ENCODE measurements at places on chromosomes 1 and 21. TPM values are rescaled to one million over a fixed set of nuclear protein-coding genes. Genes with fewer than 3 reads are reported as not detected.

The NR0B2 gene
- 7.2 TPM for total RNA-seq

The NHLH1 gene
- 0.48 TPM for total RNA-seq

The PCBP3 gene
- 5.5 TPM for total RNA-seq

The ASTN1 gene
- total RNA-seq, result 1.8 TPM

The MCOLN3 gene
- 7.2 TPM for total RNA-seq

The DUSP12 gene
- total RNA-seq, result 34.0 TPM

The CHRM3 gene
- total RNA-seq, result 2.4 TPM

The WNT3A gene
- total RNA-seq, result 0.21 TPM

The TMEM240 gene
- 3.1 TPM for total RNA-seq

The ERICH3 gene
- total RNA-seq, result 0.29 TPM

The ASCL5 gene
- total RNA-seq, result not detected

The TSPEAR gene
- 0.59 TPM for total RNA-seq

The GCSAML gene
- not detected for total RNA-seq

The TMEM125 gene
- 51.7 TPM for total RNA-seq

The SELL gene
- not detected for total RNA-seq

The HLX gene
- 2.3 TPM for total RNA-seq

The VCAM1 gene
- 37.0 TPM for total RNA-seq

The SEMA6C gene
- total RNA-seq, result 37.1 TPM

The CHD5 gene
- total RNA-seq, result 3.0 TPM

The RHBG gene
- 0.88 TPM for total RNA-seq

The MATN1 gene
- 0.24 TPM for total RNA-seq

The KIF14 gene
- 12.8 TPM for total RNA-seq

The DDI2 gene
- total RNA-seq, result 53.9 TPM

The ACTA1 gene
- 1.9 TPM for total RNA-seq

The PLA2G5 gene
- total RNA-seq, result not detected

The ID3 gene
- total RNA-seq, result 495 TPM

The NCAM2 gene
- 22.6 TPM for total RNA-seq

The KAZN gene
- total RNA-seq, result 21.9 TPM

The OLFML3 gene
- 30.5 TPM for total RNA-seq

The CCDC185 gene
- total RNA-seq, result not detected

The C1orf87 gene
- not detected for total RNA-seq

The BACE2 gene
- total RNA-seq, result 29.8 TPM

The SMCP gene
- total RNA-seq, result not detected

The DDX59 gene
- total RNA-seq, result 19.0 TPM

The SPATA46 gene
- total RNA-seq, result not detected

The DENND2C gene
- total RNA-seq, result 8.8 TPM

The RGS2 gene
- 37.2 TPM for total RNA-seq

The BTG3 gene
- total RNA-seq, result 37.5 TPM

The SLC22A15 gene
- 3.4 TPM for total RNA-seq

The TAS1R2 gene
- not detected for total RNA-seq

The BEND5 gene
- 4.4 TPM for total RNA-seq

The SLC6A9 gene
- total RNA-seq, result 21.0 TPM

The CD2 gene
- total RNA-seq, result 0.17 TPM

The GLIS1 gene
- 2.1 TPM for total RNA-seq

The CRP gene
- not detected for total RNA-seq

The TAGLN2 gene
- total RNA-seq, result 208 TPM

The FGR gene
- not detected for total RNA-seq

The EFNA3 gene
- total RNA-seq, result 4.7 TPM
